ENCODE measurements at places on chromosomes 5 and 9.

GRCh38 chr9:123425261-123425821 lies 69.3 kb downstream of the CRB2 start:
- no peak for DNase-seq

GRCh38 chr5:170497311-170498038 lies 6.3 kb upstream of the KCNIP1 start:
- DNase-seq, result no peak

GRCh38 chr5:153223376-153223775 lies 267.1 kb upstream of the GRIA1 start:
- DNase-seq, result no peak

- no peak for DNase-seq
Measured at GRCh38 chr9:116333254-116333653, 179.7 kb downstream of the PAPPA start.

GRCh38 chr9:122261469-122261881 lies 3.2 kb downstream of the RBM18 start:
- DNase-seq, result peak; percentile 89
